GM12878 (cell line): ENCODE measurements at places on chromosomes 6 and 20. TPM values are rescaled to one million over a fixed set of nuclear protein-coding genes. Genes with fewer than 3 reads are reported as not detected.

GRCh38 chr20:15318682-15319081 is 981.3 kb upstream of the FLRT3 start:
- H3K36me3 ChIP-seq: no peaks in the 10 kb centered on the region
- H3K27ac ChIP-seq: peak overlapping the region; percentile 93
- H3K27me3 ChIP-seq: no peaks in the 10 kb centered on the region
- DNase-seq: no peak
- no peak overlapping the region for H3K4me3 ChIP-seq
- H3K4me1 ChIP-seq: peaks cover 21% of the 10 kb centered on the region

DNA sequence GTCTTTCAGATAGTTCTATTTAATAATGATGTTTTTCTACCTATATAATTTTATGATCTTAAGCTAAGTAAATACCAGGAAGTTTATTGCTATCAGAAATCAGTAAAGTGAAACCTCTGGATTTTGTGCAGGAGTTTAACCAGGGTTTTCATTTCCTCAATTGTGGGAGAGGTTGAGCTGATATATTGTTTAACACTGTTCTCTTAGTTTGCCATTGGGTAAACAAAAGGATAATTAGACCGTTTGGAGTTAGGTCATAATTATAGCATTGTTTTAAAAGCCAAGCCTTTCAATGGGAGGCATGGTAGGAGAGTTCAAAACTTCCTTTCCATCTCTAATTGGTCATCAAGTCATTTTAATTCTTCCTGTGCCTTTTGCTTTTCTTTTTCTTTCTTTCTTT is 58.7 kb downstream of the STXBP5 start:
- 0 out of 2 replicates have a peak, but pooled peaks cover under 1% of the 10 kb centered on the region for H3K36me3 ChIP-seq
- H3K4me1 ChIP-seq: no peaks in the 10 kb centered on the region
- H3K27me3 ChIP-seq: no peaks in the 10 kb centered on the region
- H3K27ac ChIP-seq: no peak overlapping the region
- DNase-seq: no peak

Gene GNMT
- polyA plus RNA-seq: 0.25 and 0.42 TPM in 2 replicates

DNA sequence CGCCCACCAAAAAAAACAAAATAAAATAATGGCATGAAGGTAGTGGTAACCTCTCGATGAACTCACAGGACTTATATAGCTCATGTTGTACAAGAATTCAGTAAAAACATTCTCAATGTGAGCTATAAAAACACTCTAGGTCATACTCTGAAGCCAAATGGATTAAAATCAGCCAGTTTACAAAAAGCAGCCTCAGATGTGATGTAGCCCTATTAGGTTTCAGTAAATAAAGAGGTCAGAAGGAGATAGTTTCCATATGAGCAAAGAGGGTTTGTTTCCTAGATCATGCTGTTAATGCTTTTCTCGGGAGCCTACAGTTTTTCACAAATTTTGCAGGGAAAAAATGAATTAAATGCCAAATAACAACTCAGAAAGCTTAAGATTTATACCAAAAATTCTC is 319.5 kb upstream of the HSF2 start:
- no peak overlapping the region for H3K27ac ChIP-seq
- H3K36me3 ChIP-seq: no peaks in the 10 kb centered on the region
- H3K4me3 ChIP-seq: no peak overlapping the region

Gene CLIC5
- not detected in 2 replicates for polyA plus RNA-seq
